ENCODE measurements at places on chromosomes 5 and 9.

DNA sequence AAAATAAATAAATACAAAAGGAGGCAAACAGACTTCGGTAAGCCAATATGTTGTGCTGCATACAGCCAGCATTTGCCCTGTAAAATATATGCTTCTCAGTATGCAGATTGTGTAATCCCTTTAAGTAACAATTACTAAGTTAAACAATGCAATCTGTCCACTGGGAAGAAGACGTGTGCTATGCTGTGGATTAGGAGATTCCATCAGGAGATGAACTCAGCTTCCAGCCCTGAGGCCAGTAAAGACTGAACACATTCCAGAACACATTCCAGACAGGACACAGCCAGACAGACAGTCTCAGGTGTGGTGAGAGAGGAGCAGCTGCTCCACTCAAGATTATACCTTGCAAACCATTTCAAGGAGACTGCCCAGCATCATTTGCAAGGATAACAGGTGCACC is 97.8 kb downstream of the MPDZ start:
- DNase-seq, result no peak

DNA sequence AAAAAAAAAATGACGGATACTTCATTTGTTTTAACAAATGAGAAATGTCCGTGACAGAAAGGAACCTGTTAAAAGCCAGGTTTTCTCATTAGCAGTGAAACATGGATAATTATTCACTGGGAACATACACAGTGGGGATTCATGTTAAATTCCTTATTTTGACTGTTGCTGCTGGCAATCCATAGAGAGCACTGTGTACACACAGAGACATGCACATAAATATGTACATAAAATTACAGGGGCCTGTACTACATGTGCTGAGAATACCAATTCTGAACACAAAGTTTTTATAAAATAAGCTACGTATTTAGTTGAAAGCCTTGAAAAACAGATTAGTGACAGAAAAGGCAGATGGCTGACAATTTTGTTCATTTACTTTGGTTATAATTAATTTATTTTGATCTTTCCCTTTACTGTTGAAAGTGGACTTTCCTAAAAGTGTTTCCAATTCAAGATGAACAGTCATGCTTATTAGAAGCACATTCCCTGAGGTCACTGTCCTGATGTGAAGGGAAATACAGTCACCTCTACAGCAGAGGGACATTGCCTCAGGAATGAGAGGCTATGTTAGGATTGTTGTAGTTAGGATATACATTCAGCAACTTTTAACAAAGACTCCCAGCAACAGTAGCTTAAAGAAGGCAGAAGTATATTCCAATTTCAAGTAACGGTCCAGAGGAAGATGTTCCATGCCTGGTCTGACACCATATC is 166.7 kb downstream of the SAXO1 start:
- DNase-seq, result no peak

DNA sequence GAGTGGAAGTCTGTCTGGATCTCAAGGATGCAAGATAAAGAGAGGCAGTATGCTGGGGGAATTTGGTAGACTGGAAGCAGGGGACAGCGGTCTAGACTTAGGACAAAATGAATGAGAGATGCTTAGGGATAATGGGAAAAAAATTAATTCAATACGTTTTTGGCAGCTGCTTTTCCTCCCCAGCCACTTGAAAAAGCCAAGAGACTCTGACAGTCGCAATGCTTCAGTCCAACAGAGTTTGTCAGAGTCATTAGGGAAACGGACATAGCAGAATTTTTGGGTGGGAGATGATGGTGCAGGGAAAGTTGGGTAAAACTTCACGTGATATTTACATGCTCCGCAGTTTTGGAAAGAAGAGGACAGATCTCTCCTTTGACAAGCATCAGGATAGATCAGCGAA is 129.7 kb downstream of the GOLPH3 start:
- DNase-seq, result no peak

GRCh38 chr5:11385901-11386293 is 518.3 kb downstream of the CTNND2 start:
- DNase-seq, result no peak

DNA sequence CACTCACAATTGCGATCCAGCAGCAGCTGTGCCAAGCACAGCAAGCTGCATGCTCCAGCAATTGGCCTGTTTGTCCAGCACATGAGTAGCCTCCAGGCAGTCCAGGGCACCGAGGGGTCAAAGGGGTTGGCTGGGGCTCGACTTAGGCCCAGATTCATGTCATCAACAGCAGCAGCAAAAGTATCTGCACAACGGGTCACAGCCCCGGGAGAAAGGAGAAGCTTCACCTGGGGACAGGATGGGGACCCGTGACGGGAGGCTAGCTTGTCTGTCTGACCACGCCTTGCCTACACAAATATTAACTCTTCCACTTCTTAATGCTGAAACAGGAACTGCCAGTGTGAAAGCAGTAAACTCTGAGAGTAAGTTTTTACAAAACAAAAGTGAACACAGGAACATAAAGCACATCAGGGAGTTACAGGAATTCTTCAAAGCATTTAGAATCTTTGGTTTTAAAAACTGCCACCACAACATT is 191.2 kb downstream of the PIK3R1 start:
- no peak for DNase-seq

- no peak for DNase-seq
Measured at GRCh38 chr5:72007336-72008111, 99.8 kb upstream of the MAP1B start.

- no peak for DNase-seq
Measured at GRCh38 chr9:37441776-37442370, 19.4 kb downstream of the GRHPR start.

GRCh38 chr9:98428454-98428853 is 173.0 kb upstream of the TBC1D2 start:
- DNase-seq, result no peak

GRCh38 chr5:7714697-7715096 is 136.2 kb downstream of the CFAP90 start:
- no peak for DNase-seq

Data from activated gamma-delta T cell (primary cell).